ENCODE measurements at places on chromosomes 4 and X.

DNA sequence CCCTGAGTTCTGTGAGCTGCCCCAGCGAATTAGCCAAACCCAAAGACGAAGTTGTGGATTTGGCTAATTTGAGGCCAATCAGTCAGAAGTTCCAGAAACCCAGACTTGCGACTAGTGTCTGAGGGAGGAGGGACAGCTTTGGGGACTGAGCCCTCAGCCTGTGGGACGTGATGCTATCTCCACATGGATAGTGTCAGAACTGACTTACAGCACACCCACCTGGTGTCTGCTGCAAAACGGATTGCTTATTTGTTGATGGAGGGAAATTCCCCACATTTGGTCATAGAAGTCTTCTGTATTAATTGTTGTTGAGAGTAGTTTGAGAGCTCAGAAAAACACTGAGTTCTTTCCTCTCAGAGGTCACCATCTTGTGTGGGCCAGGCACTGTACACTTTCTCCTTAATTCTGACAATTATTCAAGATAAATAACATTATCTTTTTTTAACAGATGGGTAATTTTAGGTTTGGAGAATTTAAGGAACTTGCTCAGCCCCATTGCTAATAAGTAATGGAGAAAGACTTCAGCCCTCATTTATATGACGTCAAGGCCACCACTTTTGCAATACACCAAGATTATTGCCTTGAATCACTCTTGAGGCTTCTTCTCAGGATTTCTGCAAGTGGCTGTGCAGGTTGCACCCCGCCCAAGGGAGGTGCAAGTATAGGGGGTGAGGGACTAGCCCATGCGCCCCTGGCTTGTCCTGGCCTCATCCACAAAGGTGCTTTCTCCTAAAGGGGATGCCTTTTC is 16.7 kb downstream of the CLRN2 start:
- no peak for DNase-seq

- DNase-seq: no peak
Measured at GRCh38 chr4:77434299-77435092, 171.1 kb upstream of the CXCL13 start.

DNA sequence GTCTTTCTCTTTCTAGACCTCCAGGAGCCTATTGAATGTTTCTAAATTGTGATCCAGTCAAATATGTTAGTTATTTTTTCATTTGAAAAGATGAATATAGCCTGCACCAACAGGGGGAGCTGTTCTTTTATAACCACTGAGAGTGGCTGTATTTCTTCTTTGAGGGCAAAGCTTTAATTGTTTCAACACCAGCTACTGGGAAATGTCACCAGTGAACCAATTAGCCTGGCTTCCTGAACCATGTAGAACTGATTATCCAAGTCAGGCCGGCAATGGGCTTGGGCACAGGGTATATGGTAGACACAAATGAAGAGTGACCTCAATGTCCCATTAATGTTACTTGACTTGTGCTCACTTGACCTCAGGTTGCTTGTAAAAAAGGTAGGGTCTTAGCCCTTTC is 4.8 kb upstream of the DAPP1 start:
- no peak for DNase-seq

GRCh38 chr4:44232262-44232661 is 216.3 kb downstream of the KCTD8 start:
- no peak for DNase-seq

DNA sequence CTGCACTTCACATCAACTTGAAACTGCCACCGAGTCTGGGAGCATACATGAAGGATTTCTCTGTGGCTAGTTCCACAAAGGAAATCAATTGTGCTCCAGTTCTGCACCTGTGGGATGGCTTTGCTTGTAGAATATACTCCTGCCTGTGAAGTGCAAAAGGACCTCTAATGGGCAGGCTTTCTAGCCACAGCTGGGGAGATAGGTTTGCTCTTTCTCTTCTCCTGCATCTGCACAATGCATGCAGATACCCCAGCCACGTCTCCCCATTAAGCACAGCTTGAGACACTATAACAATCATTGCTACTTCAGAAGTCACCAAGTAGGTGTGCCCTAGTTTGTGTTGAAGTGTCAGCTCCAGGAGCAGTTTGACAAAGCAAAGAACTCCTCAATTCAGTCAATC is 364.6 kb downstream of the ZIC3 start:
- no peak for DNase-seq

GRCh38 chr4:145153904-145154298 is 26.5 kb downstream of the OTUD4 start:
- no peak for DNase-seq

DNA sequence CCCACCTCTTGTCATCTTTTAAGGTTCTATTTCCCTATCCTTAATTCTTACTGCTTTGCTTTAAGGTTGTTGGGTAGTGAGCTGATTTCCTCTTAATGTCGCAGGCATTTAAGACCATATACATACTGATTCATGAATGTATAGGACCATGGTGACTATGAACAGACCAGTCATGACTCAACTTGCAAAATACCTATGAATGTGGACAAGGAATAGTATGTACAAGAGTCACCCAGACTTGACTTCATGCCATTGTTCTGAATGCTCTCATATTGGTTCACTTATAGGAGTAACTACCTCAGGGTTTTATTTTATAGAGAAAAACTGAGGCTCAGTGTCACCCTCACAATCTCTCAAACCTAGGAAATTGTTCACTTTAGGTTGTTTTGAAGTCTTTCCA is 44.3 kb downstream of the CCNG2 start:
- DNase-seq: no peak
